ENCODE measurements at places on chromosomes 1 and 21.
A peak's percentile ranks its signal among the peaks of the same experiment; 100 is the strongest.

DNA sequence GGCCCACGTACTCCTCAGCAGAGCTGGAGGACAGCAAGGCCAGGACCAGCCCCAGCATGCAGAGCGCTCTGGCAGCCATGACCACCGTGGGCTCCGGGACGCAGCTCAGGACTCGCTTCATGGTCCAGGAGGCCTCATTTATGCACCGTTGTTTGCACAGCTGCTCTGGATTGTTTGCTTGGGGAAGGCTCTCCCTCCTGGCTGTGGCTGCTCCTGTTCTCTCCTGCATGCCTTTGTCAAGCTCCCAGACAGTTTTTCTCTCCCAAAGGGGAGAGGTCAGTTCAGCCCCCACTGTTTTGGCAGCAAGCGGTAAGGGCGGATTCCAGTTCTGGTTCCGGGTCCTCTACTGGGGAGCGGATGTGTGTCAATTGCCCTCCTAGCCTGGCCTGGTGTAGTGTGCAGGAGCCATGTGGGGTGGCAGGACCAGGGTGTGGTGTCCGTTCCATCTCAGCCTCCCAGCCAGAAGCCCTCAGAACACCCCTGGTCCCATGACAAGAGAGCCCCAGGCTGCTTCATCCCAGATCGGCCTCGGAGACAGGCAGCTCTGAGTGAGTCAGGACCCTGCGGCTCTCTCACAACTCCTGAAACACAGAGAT, at the start of gene TFF3:
TFF3 (minus strand) TSS at position 114 of the 596 bp plus-strand sequence; CDS start at position 79, 35 bp downstream.
- no peak for DNase-seq
- H3K27me3 ChIP-seq = no peaks in the 10 kb centered on the region
- peaks cover 33% of the 10 kb centered on the region for H3K4me1 ChIP-seq
- no peak within 1 kb of the TSS for H3K4me3 ChIP-seq

GRCh38 chr1:84847253-84848250, 45.5 kb downstream of the LPAR3 start:
- H3K36me3 ChIP-seq = no peaks in the 10 kb centered on the region
- peaks cover 14% of the 10 kb centered on the region for H3K4me1 ChIP-seq
- H3K4me3 ChIP-seq = no peak overlapping the region
- H3K27ac ChIP-seq = peak overlapping the region; percentile 58
- H3K27me3 ChIP-seq = peaks cover 14% of the 10 kb centered on the region

DNA sequence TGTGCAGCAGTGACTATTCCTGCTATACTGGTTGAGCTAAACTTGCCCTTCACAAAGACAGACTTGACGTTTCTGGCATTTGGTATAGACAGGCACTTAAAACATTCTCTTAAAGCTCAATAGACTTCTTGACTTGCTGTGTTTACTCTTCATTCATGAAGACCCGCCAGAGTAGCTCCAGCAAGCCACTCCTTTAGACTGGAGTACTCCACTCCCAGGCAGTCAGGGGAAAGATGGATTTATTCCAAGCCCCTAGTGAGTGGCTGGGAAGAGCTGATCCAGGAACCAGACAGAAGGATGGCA, 70.7 kb downstream of the EVA1C start:
- peaks cover 3% of the 10 kb centered on the region for H3K4me1 ChIP-seq
- H3K27ac ChIP-seq = no peak overlapping the region
- no peaks in the 10 kb centered on the region for H3K27me3 ChIP-seq
- H3K36me3 ChIP-seq = no peaks in the 10 kb centered on the region
- H3K4me3 ChIP-seq = no peak overlapping the region

GRCh38 chr1:207579436-207579799, 65.5 kb upstream of the CR1L start:
- H3K4me3 ChIP-seq = no peak overlapping the region
- peak; percentile 43 for DNase-seq
- no peak overlapping the region for H3K27ac ChIP-seq
- H3K27me3 ChIP-seq = peaks cover 9% of the 10 kb centered on the region
- H3K4me1 ChIP-seq = no peaks in the 10 kb centered on the region
- no peaks in the 10 kb centered on the region for H3K36me3 ChIP-seq

- H3K4me1 ChIP-seq = no peaks in the 10 kb centered on the region
- no peaks in the 10 kb centered on the region for H3K27me3 ChIP-seq
- no peak for DNase-seq
- H3K4me3 ChIP-seq = no peak overlapping the region
- H3K27ac ChIP-seq = no peak overlapping the region
- no peaks in the 10 kb centered on the region for H3K36me3 ChIP-seq
These were observed 91.6 kb downstream of the ZNF648 start for GRCh38 chr1:181969902-181970301.

DNA sequence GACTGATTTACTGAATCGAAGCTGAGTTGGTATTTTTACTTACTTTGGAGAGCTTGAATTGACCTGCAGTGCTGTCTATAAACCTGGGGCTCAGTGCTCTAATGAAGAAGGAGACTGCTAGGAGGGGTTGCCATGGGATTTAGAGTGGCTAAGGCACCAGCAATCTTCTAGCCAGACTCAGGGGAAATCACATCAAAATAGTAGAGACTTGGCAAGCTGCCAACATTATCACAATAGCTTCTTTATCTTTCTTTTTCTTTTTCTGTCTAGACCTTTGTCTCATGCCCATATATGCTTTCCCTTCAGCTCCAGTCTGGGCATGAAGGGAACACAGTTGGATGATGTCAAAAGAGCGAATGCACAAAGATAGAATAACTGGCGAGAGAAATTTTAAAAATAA, 301.1 kb upstream of the DPYD start:
- DNase-seq = no peak
- no peaks in the 10 kb centered on the region for H3K27me3 ChIP-seq
- H3K4me3 ChIP-seq = no peak overlapping the region
- H3K4me1 ChIP-seq = no peaks in the 10 kb centered on the region
- H3K36me3 ChIP-seq = no peaks in the 10 kb centered on the region

DNA sequence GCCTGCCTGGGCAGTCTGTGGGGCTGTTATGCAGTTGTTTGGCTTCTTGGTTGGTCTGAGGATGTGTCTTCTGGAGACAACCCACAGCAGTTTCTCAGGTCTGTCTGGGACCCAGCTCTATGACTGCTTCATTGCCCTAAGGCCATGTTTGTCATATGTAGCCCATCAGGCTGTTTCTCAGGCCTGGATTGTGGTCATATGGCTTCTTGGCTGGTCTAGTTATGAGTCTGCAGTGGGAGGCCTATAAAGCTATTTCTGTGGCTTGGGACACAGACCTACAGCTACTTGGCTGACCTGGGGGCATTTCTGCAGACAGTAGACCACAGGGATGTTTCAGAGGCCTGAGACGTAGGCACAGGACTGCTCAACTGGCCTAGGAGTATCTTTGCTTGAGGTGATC, 41.5 kb downstream of the CHIA start:
- DNase-seq = no peak
- no peak overlapping the region for H3K27ac ChIP-seq
- no peaks in the 10 kb centered on the region for H3K36me3 ChIP-seq
- no peaks in the 10 kb centered on the region for H3K27me3 ChIP-seq

GRCh38 chr1:61141288-61142042, 59.1 kb downstream of the NFIA start:
- peaks cover 21% of the 10 kb centered on the region for H3K4me1 ChIP-seq
- H3K27me3 ChIP-seq = no peaks in the 10 kb centered on the region
- H3K4me3 ChIP-seq = no peak overlapping the region
- peak overlapping the region; percentile 0 for H3K27ac ChIP-seq

DNA sequence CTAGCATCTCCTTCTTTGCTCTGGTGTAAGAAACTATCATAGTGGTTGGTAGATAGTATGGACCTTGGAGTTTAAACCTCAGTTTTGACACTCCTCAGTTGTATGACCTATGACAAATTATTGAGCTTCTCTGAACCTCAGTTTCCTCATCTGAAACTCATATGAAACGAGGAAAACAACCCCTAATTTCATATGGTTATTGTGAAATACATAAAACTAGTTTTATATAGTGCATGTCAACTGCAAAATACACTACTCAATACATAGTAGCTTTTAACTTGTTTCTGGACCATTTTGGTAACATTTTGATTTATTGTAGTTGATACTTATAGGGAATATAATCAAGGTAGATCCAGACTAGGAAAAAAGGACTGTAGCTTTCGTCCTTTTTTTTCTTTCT, 32.9 kb downstream of the CLIC4 start:
- H3K27me3 ChIP-seq = no peaks in the 10 kb centered on the region
- H3K27ac ChIP-seq = no peak overlapping the region
- no peak for DNase-seq
- no peak overlapping the region for H3K4me3 ChIP-seq
- no peaks in the 10 kb centered on the region for H3K36me3 ChIP-seq
- no peaks in the 10 kb centered on the region for H3K4me1 ChIP-seq

DNA sequence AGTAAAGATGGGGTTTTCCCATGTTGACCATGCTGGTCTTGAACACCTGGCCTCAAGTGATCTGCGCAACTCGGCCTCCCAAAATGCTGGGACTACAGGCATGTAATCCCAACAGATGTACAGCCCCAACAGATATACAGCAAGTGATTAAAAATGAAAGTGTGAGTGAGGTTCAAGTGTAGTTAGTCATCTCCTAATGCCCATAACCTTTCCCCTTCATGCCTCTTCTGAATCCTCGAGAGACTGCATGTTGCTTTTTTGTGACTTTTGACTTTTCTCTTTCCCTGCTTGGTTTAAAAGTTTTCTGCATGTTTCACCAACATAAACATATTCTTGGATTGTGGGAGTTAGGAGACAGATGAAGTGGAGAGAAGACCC, 31.2 kb downstream of the KCNK2 start:
- no peaks in the 10 kb centered on the region for H3K36me3 ChIP-seq
- no peak overlapping the region for H3K27ac ChIP-seq
- H3K4me1 ChIP-seq = peaks cover 4% of the 10 kb centered on the region
- no peaks in the 10 kb centered on the region for H3K27me3 ChIP-seq
- H3K4me3 ChIP-seq = no peak overlapping the region

- no peak overlapping the region for H3K4me3 ChIP-seq
- no peak overlapping the region for H3K27ac ChIP-seq
- H3K4me1 ChIP-seq = no peaks in the 10 kb centered on the region
- H3K36me3 ChIP-seq = no peaks in the 10 kb centered on the region
- no peak for DNase-seq
These were observed 45.5 kb downstream of the UTP25 start for GRCh38 chr1:209873067-209873799.

DNA sequence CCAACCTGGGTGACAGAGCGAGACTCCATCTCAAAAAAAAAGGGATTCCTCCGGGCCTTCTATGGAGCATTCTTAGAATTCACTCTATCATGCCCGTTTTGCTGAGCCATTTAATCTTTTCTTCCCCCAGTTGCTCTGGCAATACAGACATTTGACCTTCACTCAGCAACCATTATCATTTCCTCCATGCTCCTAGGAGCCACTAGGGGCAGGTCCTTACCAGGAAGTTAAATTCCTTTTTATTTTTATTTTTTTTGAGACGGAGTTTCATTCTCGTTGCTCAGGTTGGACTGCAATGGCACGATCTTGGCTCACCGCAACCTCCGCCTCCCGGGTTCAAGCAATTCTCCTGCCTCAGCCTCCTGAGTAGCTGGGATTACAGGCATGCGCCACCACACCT, 9.7 kb upstream of the CGN start:
- no peaks in the 10 kb centered on the region for H3K4me1 ChIP-seq
- H3K27ac ChIP-seq = no peak overlapping the region
- no peaks in the 10 kb centered on the region for H3K36me3 ChIP-seq
- H3K27me3 ChIP-seq = no peaks in the 10 kb centered on the region
- no peak overlapping the region for H3K4me3 ChIP-seq

- H3K27ac ChIP-seq = no peak overlapping the region
- no peaks in the 10 kb centered on the region for H3K36me3 ChIP-seq
- no peaks in the 10 kb centered on the region for H3K4me1 ChIP-seq
- DNase-seq = no peak
- no peak overlapping the region for H3K4me3 ChIP-seq
These were observed 69.5 kb upstream of the HUNK start for GRCh38 chr21:31803039-31804007.

DNA sequence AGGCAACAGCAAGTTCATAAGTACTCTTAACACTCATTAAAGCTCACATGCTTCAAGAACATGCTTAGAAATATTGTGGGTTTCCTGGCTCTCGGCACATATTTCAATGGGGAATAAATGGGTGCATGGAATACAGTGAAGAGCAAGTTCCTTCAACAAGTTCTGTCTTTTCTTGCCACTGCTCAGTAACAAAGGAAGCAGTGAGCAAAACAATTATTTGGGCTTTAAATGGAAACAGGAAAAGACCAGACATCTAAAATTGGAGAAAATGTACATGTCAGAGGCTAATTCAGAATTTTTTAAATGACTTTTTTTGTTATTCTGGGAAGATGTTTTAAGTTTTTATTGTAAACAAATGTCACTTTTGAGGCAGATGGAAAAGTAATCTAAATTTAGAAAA, 478.7 kb downstream of the SETD4 start:
- H3K4me3 ChIP-seq = no peak overlapping the region
- peaks cover 2% of the 10 kb centered on the region for H3K27me3 ChIP-seq
- no peaks in the 10 kb centered on the region for H3K36me3 ChIP-seq
- no peaks in the 10 kb centered on the region for H3K4me1 ChIP-seq
- H3K27ac ChIP-seq = no peak overlapping the region

Measured in Panc1 (cell line).